Lower lobe of right lung (tissue), 2 donors: ENCODE measurements at places on chromosomes 7 and 10. TPM values are rescaled to one million over a fixed set of nuclear protein-coding genes. Genes with fewer than 3 reads are reported as not detected.

STEAP2 gene
- 13.4 TPM for total RNA-seq

DNA sequence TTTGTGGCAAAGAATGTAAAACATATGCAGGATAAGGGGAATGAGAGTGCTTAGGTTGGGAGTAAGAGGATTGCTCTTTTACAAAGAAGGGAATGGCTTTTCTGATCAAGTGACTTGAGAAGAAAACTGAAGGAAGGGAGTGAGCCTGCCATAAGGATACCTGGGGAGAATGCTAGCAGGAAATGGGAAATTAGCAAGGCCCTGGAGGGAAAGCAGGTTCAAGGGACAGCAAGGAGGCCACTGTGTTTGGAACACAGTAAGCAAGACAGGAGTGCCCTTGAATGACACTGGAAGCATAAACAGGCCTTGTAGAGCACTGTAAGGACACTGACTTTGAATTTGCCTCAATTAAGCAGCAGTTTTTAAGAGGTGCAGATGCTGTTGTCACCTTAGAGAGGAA is 1069.9 kb downstream of the DNAJB9 start:
- DNase-seq = no peak

DNA sequence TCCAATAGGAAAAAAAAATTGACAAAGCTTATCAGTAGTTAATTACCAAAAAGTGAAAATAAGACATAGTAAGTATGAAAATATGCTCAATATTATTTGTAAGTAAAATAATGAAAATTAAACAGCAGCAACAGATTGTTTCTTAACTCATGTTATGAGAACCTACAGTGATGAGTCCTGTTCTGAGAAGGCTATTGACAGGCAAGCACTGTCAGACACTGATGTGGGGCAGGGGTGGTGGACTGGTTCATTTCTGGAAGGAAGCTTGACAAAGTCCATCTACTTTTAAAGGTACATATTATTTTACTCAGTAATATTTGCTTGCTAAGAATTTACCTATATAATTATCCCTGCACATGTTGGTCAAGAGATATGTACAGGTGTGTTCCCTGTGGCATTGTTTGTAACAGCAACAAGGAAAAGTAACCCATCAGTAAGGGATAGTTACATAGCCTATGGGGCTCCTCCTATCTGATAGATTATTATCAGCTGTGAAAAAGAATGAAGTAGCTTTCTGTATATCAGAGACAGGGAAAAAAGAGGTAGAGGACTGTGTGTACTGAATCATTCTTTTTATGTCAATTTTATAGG is 161.6 kb downstream of the RTKN2 start:
- no peak for DNase-seq

- no peak for DNase-seq
Measured at GRCh38 chr7:28263622-28264271, 83.2 kb upstream of the JAZF1 start.

DNA sequence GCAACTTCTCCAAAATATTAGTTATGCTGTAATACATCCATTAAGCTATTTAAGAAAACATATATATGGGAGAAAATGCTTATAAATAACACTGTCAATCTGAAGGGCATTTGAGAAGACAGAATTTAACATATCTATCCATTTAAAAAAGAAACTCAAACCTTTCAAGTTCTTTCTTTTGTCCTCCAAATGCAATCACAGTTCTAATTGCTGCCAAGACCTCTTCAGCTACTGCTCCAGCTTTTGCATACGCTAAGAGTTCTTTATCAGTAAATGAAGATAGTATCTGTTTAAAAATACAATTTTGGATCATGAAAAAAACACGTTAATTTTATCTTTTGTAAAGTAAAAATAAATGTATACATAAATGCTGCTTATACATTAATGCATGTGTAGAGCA is 39.6 kb downstream of the ABCB1 start:
- DNase-seq = no peak
